Astrocyte (in vitro differentiated cells and primary cell): ENCODE measurements at places on chromosomes 6 and 20.
A peak's percentile ranks its signal among the peaks of the same experiment; 100 is the strongest.

GRCh38 chr20:16040742-16041141 is 532.5 kb downstream of the KIF16B start:
- DNase-seq = no peak

DNA sequence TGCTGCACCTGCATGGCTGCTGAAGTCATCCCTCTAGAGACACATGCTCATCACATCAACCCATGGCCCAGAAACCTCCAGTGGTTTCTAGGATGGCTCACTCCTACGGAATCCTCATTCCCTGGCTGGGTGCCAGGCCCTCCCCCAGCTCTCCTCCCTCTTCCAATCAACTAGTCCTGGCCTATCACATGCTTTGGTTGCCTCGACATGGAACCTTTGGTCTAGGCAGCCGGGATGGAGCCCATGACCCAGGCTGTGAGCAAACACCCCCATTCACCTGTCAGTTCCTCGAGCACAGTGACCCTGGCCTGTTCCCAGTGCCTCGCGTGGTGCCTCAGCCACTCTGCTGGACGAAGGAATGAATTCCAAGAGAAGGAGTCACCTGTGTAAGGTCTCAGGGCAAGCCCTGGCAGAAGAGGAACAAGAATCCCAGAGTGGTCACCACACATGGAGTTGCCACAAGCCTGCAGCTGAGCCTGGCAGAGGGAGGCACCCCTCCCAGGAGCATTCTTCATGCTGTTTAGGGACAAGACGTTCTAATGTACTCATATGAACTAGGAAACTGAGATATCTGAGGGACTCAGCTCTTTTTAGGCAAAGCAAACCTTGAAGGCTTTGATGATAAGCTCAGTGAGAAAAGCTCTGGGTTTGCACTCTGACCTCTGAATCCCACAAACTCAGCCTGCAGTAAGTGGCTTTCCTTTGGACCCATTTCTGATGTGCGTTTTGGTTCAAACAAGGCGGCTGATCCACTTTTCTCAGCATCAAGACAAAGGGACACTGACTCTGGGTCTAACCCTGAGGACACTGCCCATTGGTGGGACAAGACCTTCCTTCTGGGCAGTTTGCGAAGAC is 40.2 kb downstream of the PPP1R3G start:
- peak; percentile 56 for DNase-seq

- no peak for DNase-seq
Observed at GRCh38 chr6:47434372-47435253, 43.0 kb upstream of the CD2AP start.

DNA sequence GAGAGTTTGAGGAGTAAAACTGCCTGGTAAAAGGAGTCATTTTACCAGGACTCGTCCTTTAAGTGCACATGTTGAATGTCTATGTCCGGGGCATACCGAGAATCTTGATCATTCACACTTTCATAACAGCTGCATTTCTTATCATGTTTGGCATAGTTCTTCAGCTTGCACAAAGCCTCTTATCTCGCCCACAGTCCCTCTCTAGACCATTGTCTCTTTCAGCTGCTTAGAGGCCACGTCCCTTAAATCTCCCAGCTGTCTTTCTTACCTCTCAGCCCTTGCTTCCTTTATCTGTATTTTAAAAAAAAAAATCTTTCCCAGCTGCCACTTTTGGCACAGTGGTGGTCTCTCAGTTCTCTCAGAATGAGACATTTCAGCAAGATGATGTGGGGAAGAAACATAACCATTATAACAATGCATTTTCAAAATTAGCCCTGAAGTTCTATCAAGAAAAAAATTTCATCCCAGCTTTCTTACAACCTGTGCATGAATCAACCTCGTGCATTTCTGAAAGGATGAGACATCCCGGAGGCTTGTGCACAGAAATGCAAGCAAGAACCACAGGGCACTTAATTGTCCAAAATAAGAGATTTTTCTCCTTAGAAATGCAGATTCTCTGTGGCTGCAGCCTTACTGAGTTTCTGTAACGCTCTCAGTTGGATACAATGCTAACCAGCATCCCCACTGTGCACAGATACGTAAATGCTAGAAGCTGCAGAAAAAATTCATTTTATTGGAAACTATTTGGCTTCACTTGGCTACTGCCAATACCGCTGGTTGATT is 24.2 kb downstream of the RBM24 start:
- peak; percentile 68 for DNase-seq

- DNase-seq = no peak
Observed at GRCh38 chr6:84251891-84252539, 24.6 kb upstream of the CEP162 start.

- no peak for DNase-seq
Observed at GRCh38 chr20:59334651-59335300, 34.4 kb downstream of the EDN3 start.

GRCh38 chr6:103783329-103783728 is 1076.4 kb downstream of the HACE1 start:
- no peak for DNase-seq
